Tibial nerve (tissue), 4 donors: ENCODE measurements at places on chromosomes 16 and 17.

GRCh38 chr16:52573365-52574299 lies 26.7 kb upstream of the TOX3 start:
- no peaks in the 10 kb centered on the region for H3K4me1 ChIP-seq
- no peaks in the 10 kb centered on the region for H3K36me3 ChIP-seq
- no peak overlapping the region for H3K4me3 ChIP-seq
- no peaks in the 10 kb centered on the region for H3K27me3 ChIP-seq

GRCh38 chr16:55839115-55839514 lies 6.2 kb upstream of the CES1 start:
- no peaks in the 10 kb centered on the region for H3K36me3 ChIP-seq
- DNase-seq, result no peak
- no peaks in the 10 kb centered on the region for H3K27me3 ChIP-seq
- H3K27ac ChIP-seq, result no peak overlapping the region
- no peak overlapping the region for H3K4me3 ChIP-seq

DNA sequence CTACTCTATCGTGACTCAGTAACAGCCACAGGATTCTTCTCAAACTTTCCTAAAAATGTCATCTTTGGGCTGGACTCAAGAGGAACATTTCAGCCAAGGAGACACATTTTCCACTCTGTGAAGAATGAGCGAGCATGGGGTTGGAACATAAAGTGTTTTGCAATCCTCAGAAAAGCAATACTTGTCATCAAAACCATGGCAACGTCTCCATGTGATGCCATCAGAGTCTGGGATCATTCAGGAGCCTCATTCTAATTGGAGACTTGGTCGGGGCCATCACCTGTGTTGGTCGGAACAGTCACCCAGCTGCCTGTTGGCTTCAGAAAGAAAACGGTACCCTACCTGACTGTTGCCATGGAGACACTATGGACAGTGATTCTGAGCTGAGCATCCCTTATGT lies 25.5 kb downstream of the MYOCD start:
- DNase-seq, result no peak
- no peak overlapping the region for H3K4me3 ChIP-seq
- H3K27me3 ChIP-seq, result no peaks in the 10 kb centered on the region
- H3K36me3 ChIP-seq, result no peaks in the 10 kb centered on the region
- H3K4me1 ChIP-seq, result no peaks in the 10 kb centered on the region

- DNase-seq, result no peak
- no peaks in the 10 kb centered on the region for H3K27me3 ChIP-seq
- no peaks in the 10 kb centered on the region for H3K36me3 ChIP-seq
- H3K27ac ChIP-seq, result no peak overlapping the region
- peaks cover 9% of the 10 kb centered on the region for H3K4me1 ChIP-seq
These were observed 5.4 kb downstream of the TNP2 start for GRCh38 chr16:11263737-11264136.

DNA sequence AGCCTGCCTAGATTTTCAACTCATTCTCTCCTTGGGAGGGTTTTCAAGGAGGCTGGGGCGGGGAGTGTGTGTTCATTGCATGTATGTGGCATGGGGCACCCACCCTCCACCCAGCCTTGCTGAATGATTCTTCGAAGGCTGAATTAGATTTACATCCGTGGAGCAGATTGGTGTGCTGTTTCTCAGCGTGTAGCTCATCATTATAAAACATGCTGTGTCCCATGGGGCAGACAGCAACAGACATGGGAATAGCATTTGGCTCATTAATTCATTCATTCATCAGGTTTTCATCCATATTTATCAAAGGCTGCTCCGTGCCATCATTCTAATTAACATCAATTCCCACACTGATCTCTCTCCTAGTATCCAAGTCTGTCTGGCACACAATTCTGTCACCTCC lies 10.6 kb upstream of the CD300A start:
- H3K4me1 ChIP-seq, result peaks cover 28% of the 10 kb centered on the region
- DNase-seq, result no peak

- H3K27ac ChIP-seq, result peak overlapping the region; percentile 90
- DNase-seq, result no peak
- H3K27me3 ChIP-seq, result no peaks in the 10 kb centered on the region
- no peaks in the 10 kb centered on the region for H3K36me3 ChIP-seq
- H3K4me3 ChIP-seq, result peak overlapping the region; percentile 98
These were observed 878 bp upstream of the TRIM25 start for GRCh38 chr17:56914581-56915273.
